ENCODE measurements at places on chromosomes 3 and 15.

GRCh38 chr3:36364260-36364659, 16.0 kb upstream of the STAC start:
- no peak for DNase-seq

GRCh38 chr3:81033185-81033584, 728.3 kb downstream of the GBE1 start:
- DNase-seq, result no peak

DNA sequence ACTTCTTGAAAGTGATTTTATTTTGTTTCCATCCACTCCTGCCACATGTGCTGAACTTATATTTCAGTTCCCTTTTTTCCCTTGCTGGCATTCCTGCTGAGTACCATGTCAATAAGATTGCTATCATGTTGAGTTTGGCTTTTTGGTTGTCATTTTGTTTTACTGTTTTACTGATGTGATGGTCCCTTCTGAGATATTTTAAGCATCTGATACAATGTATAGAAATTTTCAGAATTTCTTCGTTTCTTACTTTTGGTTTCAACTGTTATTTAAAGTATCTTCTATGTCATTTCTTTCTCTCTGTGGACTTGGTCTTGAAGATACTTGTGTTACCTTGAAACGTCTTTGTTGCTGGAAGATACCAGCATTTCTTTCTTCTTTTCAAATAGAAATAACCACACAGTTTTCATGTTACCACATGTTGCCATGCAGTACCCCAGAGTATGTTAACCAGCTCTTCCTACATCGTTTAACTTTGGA, 14.1 kb downstream of the SIDT1 start:
- DNase-seq, result no peak

DNA sequence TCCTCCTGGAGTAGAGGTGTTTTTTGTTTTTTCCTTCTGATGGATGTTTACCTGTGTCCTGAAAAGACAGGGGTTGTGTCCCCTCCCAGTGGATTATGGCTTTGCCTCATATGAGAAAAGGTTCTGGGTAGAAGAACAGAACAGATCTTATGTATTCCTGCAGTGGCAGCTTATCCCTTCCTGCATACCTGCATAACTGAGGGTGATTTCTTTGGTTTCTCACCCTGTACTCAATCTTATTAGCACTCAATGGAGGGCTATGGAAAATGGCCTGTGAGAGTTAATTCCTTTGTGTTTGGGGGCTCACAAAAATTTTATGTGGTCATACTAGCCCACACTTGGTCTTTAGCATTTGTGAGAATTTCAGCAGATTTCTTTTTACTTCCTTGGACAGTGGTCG, 482.0 kb upstream of the ONECUT1 start:
- no peak for DNase-seq

DNA sequence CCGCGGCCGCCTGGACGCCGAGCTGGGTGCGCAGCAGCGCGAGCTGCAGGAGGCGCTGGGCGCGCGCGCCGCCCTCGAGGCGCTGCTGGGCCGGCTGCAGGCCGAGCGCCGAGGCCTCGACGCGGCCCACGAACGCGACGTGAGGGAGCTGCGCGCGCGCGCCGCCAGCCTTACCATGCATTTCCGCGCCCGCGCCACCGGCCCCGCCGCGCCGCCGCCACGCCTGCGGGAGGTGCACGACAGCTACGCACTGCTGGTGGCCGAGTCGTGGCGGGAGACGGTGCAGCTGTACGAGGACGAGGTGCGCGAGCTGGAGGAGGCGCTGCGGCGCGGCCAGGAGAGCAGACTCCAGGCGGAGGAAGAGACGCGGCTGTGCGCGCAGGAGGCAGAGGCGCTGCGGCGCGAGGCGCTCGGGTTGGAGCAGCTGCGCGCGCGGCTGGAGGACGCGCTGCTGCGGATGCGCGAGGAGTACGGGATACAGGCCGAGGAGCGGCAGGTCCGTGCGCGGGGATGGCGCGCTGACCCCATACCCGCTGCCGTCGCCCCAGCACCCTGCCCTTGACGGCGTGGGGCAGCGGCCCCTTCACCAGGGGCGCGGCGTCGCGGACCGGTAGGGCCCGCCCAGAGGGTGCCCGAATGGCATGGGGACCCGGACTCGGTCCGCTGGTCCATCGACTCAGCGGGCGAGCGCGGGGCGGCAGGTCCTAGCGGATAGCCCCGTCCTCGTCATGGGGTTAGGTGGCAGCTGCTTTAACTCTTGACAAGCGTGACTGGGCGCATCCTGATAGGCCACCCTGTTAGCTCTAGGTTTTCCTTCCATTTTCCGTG, 848 bp downstream of the SYNM start:
- DNase-seq, result peak; percentile 47

DNA sequence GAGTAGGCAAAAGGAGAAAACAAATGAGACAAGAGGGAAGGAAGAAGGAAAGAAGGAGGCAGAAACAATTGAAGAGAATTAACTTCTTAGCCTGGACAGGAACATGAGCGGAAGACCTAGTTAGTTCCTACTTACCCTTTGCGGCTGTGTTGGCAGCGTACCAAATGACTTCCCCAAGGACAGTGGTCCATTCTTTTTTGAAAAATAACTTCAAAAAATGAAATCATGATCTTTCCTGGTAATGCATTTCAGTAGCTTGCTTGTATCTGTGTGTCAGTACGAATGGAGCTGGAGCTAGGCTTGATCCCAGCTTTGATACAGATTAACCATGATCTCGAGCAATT, 41.5 kb upstream of the CFAP161 start:
- DNase-seq, result no peak

GRCh38 chr3:42308651-42309050, 42.7 kb upstream of the CCK start:
- DNase-seq, result no peak

- no peak for DNase-seq
These were observed 186.7 kb downstream of the NFKBIZ start for GRCh38 chr3:102036017-102036416.

GRCh38 chr3:172692751-172693338, 18.0 kb downstream of the NCEH1 start:
- no peak for DNase-seq

GRCh38 chr15:40190591-40190990, 29.7 kb downstream of the BUB1B start:
- DNase-seq, result peak; percentile 96

DNA sequence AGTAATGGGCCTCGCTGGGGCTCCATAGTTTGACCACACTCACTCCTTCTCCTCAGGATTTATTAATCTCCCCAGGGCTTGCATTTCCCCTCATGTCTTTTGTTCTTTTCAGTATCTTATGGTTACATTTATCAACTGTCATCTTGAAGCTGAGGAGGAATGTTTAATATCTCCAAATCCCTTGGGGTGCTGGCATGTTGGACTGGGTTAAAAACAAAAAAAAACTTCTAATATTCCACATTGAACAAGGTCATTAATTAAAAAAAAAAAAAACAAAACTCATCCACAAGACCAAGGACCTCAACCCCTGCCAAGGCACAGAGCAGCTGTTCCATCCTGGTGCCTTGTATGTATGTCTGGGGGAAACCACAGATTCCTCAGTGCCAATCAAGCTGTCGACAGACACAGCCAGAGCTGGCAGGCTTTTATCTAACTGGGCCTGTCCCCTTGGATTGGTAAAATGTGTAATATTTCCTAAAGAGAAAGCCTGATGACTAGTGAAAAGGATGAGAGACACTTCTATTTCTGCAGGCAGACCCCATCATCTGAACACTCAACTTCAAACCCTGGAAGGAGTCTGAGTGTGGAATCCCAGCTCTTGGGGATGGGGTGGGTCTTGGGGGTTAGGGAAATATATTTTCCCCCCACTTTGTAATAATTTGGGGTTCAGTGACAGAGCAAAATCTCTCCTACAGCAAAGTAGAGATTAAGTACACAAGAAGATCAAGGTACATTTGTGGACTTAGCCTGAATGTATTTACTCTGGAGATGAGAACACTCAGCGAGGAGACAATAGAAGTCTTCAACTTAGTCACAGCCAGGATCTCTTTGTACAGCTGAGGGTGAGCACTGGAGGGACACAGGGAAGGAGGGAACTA, 69.1 kb downstream of the TTC23 start:
- DNase-seq, result peak; percentile 62

- no peak for DNase-seq
These were observed 7.9 kb downstream of the ACP3 start for GRCh38 chr3:132325103-132325606.

GRCh38 chr15:62464705-62465104, 299.6 kb upstream of the C2CD4B start:
- peak; percentile 61 for DNase-seq

DNA sequence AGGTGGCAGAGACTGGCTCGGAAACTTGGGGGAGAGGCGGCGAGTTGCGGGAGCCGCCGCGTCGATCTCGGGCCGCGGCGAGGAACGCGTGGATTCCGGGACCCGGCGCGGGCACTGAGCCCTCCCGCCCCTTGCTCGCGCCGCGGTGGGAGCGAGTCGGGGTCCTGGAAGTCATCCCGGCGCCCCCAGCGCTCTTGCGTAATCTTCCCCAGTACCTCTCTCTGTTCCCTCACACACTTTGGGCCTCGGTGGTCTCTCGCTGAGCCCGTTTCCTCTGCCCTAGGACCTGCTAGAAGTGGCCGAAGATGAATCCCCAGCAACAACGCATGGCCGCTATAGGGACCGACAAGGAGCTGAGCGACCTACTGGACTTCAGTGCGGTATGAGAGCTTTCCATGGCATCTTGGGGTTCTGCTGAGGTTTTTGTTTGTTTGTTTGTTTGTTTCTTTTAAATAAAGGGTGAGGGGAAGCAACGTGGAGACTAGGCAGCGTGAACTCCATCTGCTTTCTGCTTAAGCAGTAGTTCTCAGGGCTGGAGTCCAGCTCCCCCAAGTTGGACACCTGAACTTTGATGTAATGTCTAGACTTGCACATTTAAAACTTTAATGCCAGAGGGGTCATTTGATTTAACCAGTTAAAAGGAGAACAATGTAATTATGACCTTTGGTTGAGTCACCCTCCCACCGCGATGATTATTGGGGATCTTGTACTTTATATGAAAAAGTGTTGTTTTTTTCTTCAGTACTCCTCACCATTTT, 1.3 kb downstream of the TCF12 start:
- DNase-seq, result peak; percentile 36

GRCh38 chr3:62134061-62134496, 239.3 kb downstream of the FEZF2 start:
- peak; percentile 54 for DNase-seq

DNA sequence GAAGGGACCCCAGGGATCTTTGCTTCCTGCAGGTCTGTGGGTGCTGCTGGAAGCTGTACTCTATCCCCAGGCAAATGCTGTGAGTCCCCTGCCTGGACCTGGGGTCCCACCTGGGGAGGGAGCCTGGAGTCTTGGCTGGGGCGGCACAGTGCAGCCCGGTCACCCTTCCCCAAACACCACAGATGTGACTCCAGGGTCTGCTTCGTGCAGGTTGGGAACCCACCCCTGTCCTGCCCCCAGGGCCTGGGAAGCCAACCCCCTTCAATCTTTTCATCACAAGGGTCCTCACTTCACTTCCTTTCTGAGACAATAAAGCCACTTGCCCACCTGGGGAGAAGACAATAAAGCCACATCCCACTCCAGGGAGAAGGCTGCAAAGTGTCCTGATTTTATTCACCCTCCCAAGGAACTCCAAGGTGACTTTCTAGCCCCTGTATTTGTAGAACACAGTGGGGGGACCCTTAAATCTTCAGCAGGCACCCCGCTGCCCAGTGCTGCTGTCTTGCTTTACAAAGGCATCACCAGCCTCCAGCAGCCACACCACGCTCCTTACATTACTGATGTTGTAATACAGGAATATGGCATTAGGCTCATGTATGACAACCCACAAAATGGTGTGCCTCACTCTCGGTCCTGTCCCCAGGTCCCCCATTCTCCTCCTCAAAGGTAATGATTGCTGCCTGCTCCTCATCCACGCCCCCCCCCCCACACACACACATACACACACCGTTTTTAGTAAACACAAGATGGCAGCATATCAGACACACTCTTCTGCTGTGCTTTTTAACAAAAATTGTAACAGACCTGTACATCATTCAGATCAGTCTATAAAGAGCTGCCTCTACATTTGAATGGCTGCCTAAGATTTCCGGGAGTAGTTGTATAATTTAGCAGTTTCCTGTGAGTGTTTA, 9.9 kb downstream of the C3orf22 start:
- DNase-seq, result no peak

DNA sequence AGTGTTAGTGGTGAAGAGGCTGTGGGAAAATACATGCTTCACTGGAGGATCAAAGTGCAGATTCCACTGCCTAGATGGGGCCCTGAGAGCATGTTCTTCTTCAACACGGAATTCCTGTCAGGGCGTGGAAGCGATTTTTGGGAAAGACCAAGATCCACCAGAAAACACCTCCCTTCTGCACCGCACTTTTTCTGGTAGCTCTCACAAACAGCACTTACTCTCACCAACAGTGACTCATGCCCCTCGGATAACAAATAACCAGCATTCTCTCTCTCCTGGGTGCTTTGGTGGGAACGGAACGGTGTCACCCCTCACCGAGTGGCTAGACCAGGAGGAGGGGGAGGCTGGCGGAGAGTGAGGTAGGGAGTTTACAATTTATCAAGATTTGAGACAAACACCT, 40.1 kb downstream of the ADAMTSL3 start:
- peak; percentile 52 for DNase-seq

DNA sequence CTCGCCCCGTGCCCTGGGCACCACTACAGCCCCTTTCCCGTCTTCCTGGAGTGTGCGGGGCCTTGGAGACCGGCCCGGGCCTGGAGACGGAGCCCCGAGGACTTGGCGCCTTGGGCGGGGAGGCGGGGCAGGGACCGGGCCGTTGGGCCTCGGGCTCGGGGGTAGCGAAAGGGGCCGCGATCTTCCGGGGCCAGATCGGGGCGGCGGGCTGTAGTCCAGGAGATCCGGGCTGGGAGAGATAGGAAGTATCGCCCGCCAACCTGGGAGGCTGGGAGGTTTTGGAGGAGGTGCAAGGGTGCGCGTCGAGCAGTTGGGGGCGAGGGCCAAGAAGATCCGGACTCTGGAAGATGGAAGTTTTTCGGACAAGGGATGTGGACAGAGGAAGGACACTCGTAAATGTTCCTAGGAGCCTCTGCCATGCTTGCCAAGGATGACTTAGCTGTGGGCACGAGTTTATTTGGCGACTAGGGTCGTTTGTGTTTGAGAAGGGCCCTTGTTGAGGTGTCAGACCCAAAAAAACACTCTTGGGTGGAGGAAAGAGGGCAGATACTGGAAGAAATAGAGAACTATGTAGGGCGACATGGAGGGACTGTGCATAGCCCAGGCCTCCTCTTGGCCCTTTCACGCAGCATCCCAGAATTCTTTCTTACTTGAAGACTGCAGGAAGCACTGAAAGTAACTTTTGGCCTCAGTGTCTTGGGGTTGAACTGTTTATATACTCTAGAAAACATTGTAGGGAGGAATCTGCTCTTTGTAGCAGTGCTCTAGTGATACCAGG, 712 bp downstream of the RTF1 start:
- DNase-seq, result peak; percentile 36

- peak; percentile 81 for DNase-seq
These were observed 17.4 kb downstream of the THBS1 start for GRCh38 chr15:39598186-39598850.

DNA sequence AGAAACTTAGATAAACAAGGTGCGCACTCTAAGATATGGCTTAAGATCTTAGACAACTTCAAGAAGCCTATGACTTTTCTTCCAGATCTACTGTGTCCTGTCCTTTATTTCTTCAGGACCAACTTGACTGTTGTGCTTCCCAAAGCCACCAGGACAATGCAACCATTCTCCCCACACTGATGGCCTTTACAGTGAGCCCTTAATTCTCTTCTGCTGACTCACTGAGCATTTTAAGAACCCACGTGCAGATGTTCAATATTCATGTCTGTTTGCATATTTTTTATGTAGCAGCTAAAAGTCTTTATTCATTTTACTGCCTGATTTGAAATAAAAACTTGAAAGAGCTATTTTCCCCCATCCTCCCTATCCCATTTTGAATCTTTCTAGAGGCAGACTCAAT, 103.3 kb upstream of the SLC2A2 start:
- peak; percentile 55 for DNase-seq

- DNase-seq, result no peak
These were observed 7.1 kb downstream of the FSTL1 start for GRCh38 chr3:120443626-120444123.

- DNase-seq, result peak; percentile 42
These were observed 136.6 kb downstream of the TMCC1 start for GRCh38 chr3:129756871-129757270.
